Activated T-cell treated with anti-CD3 and anti-CD28 coated beads for 1 hour (primary cell): ENCODE measurements at places on chromosomes 4 and X.

GRCh38 chrX:131595120-131595519 lies 51.2 kb downstream of the OR13H1 start:
- DNase-seq = no peak

DNA sequence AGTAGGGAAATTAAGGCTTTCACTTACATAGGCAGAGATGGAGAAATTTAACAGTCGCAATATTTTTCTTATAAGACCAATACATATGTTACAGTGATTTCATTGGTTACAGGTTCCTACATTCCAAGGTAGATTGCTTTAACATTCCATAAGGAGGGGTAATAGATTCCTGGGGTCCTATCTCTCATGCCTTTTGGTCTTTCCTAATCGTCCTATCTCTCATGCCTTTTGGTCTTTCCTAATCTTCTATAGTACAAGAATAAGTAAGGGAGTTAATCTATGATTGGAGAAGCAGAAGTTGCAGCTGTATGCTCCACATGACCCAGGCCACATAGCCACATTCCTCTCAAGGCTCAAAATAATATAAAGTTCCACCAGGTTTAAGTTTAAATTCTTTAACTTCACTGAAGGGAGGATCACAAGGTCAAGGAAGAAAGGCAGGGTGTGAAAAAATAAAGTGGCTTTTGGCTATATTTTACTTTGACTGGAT lies 285.0 kb upstream of the BOD1L1 start:
- DNase-seq = no peak

- DNase-seq = no peak
These were observed 73.4 kb upstream of the EDNRA start for GRCh38 chr4:147407261-147408045.

GRCh38 chr4:104860238-104861123 lies 286.2 kb upstream of the TET2 start:
- DNase-seq = peak; percentile 4

- DNase-seq = no peak
These were observed 20.2 kb downstream of the PPA2 start for GRCh38 chr4:105453550-105454205.

- no peak for DNase-seq
These were observed 1015.1 kb downstream of the RPA4 start for GRCh38 chrX:97898798-97899197.

GRCh38 chr4:107388736-107389274 lies 331.2 kb downstream of the PAPSS1 start:
- DNase-seq = no peak

DNA sequence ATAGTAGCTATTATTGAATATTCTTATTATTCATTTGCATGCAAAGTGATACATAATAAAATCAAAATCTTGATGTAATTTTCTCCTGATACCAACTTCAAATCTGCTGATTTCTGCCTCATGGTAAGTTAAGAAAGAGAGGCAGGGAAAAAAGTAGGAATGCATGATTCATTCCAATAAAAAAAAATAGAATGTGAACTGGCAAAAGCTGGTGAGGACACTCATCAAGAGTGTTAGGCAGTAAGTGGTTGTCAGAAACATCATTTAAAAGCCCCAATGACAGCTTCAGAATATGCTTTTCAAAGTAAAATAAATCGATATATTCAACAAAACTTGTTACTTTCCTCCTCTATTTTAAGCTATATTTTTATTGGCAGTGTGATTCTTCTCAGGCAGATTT lies 979.1 kb downstream of the TECRL start:
- no peak for DNase-seq

GRCh38 chrX:108033890-108034289 lies 11.0 kb upstream of the VSIG1 start:
- DNase-seq = no peak

DNA sequence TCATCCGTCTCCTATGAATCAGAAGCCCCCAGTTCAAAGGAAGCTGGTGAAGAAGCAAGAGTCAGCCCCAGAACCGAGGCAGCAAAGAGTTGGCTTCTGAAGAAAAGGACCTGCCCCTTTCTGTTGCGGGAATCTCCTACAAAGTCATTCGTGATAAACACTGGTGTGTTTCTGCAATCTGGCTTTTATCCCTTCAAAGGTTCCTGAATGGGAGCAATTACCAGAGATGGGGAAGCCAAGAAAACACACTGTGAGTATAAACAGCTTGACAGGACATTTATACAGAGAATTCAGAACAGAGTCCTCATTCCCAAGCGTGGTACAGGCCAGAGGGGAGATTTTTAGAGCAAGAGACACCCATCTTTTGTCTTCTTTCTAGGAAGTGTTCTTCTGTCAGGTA lies 226.8 kb upstream of the LNX1 start:
- no peak for DNase-seq

DNA sequence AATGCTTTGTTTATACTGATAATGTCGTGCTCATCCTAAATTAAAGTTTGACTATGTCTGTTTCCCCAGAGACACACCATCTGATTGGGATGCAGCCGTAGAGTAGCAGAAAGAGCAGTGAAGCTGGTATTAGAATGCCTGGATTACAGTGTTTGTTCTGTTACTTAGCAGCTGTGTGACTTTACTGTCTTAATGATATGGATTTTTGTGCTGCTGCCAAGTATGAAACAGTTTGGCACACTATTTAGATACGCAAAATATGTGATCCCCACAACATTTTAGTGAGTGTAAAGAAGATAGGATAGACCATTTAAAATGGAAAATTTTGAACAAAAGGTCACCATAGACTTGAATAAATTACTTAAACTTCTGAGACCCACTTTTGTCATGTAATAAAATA lies 1.2 kb upstream of the CHIC1 start:
- no peak for DNase-seq

DNA sequence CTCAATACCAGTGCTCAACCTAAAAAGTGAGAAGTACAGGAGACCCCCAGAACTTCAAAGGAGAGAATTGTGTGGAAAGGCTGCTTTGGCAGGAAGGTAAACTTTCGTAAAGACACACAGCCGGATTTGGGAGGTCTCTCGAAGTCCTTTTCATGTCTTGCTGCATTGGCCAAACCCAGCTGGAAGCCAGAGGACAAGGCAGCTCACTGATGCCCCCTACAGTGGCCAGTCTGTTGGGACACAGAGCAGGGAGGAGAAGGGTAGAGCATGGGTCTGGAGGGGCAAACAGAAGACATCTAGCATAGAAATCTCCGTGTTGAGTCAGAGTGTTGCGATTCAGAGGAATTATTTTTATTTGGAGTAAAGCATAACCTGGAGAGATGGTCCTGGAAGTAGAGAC lies 198.9 kb downstream of the ANK2 start:
- no peak for DNase-seq

DNA sequence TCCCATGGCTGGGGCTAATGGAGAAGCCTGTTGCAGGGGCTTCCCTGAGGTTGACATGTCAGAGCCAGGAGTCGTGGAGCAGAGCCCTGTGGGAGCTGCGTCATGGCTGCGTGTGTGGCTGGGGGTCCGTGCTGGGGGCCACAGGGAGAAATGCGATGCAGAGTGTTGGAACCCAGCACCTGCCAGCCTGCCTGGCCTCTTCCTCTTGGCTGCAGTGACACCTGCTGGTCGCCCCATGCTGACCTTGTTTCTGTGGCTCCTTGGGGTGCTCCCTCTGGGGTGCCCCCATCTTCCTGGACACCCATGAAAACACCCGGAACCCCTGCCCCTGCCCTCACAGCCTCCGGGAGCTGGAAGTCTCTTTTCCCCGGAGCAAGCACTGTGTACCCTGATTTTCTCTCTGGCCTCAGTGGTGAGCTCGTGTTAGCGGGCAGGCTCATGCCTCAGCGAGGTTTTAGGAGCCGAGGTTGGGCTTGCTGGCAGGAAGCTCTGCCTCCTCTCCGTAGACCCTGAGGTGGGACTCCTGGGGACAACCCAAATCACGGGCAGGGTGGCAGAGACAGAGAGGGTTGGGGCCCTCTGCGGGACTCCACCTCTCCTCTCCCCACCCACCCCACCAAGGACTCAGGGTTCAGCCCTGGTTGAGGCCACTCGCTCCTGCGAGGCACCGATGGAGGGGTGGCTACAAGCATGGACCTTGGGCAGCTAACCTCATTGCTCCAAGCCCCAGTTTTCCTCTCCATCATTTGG lies 103.7 kb downstream of the SORCS2 start:
- no peak for DNase-seq

GRCh38 chrX:68994135-68994890 lies 165.5 kb downstream of the EFNB1 start:
- no peak for DNase-seq

GRCh38 chr4:4871573-4872313 lies 12.3 kb downstream of the MSX1 start:
- DNase-seq = no peak

DNA sequence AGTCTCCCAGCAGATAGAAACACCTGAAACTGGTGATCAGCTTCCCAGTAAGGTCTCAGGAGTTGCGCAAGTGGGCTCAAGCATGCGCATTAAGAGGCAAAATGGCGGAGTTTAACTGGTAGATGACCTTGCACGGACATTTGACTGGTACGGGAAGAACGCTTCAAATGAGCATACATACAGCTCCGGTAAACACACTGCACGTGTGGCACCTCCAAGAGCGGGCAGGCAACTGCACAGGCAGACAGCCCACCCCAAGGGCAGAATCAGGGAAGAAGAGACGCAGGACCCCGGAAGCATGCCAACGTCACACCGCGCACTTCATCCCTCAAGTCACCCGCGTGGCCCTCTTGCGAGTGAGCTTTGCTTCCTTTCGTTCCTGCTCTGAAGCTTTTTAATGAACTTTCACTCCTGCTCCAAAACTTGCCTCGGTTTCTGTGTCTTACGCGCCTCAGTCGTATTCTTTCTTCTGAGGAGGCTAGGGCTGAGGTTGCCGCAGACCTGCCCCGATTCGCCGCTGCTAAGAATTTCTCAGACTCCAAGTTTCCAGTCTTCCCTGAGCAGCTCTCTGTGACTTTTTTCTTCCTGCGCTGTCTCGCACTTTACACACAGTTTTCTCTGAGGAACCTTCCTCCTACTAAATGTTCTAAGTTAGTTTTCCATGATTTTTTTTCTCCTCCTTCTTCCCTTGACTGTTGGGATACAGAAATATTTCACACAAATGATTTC lies 180.7 kb upstream of the ZFP42 start:
- no peak for DNase-seq

GRCh38 chrX:65642914-65643491 lies 24.5 kb upstream of the MSN start:
- DNase-seq = no peak

- DNase-seq = no peak
These were observed 124.0 kb downstream of the PRKX start for GRCh38 chrX:3589474-3589873.

GRCh38 chr4:8274765-8275547 lies 5.4 kb downstream of the HTRA3 start:
- DNase-seq = no peak

GRCh38 chrX:19046343-19047215 lies 62.7 kb upstream of the PHKA2 start:
- DNase-seq = no peak

GRCh38 chr4:10159671-10160070 lies 43.1 kb upstream of the WDR1 start:
- DNase-seq = no peak

GRCh38 chrX:48848847-48849246 lies 13.4 kb upstream of the PCSK1N start:
- no peak for DNase-seq

DNA sequence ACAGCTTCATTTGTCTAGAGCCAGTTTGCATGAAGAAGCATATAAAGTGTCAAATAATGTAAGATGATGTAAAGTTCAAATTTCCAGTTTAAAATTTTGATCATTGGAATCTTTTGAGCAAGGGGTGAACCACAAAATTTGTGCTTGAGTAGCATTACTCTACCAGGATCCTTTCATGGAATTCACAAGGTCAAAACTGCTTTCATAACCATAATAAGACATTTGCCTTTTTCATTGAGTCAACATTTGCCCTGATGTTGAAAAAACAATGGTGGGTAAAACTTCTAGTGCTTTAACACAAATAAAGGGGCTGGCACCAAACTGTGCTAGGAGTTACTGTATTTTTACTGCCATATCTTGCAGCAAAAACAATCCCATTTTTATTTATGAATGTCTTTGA lies 142.2 kb downstream of the GLRA3 start:
- DNase-seq = no peak

DNA sequence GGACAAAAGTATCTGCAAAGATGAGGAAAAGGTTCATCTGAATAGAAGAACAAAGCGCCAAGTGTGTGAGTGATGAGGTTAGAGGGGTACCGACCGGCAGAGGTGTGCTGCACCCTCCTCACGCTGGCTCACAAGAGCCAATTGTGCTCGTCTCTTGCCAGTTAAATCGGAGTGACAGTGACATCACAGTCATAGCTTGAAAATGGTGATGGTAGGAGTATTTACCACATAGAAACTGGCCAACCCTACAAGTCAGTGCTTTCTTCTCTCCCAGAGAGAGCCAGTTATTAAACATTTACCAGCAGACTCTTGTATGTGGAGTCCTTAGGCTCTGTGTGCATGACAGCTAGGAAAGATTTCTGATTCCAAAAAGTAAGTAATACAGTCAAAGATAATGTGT lies 32.4 kb downstream of the CLDN22 start:
- no peak for DNase-seq

- DNase-seq = no peak
These were observed 279.3 kb upstream of the BMP3 start for GRCh38 chr4:80751200-80751599.

GRCh38 chr4:132669786-132670185 lies 479.3 kb upstream of the PCDH10 start:
- DNase-seq = no peak

GRCh38 chr4:183478926-183479325 lies 25.9 kb upstream of the ING2 start:
- DNase-seq = no peak

DNA sequence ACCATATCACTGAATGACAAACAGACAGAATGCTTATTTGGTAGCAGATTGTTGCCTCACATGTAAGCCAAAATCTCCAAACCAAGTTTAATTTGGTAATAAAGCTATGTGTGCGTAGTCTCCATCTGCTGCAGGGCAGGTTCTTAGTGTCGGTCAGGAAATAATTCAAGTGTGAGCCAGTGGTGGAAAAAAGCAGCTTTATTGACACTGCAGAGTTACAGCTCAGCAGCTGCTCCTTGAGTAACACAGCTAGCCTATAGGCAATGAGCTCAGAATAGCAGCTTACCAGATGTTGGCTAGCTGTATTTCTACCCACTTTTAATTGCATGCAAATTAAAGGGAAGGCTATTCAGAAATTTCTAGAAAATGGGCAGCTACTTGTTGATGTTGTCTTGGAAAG lies 757.8 kb upstream of the HS3ST1 start:
- no peak for DNase-seq

DNA sequence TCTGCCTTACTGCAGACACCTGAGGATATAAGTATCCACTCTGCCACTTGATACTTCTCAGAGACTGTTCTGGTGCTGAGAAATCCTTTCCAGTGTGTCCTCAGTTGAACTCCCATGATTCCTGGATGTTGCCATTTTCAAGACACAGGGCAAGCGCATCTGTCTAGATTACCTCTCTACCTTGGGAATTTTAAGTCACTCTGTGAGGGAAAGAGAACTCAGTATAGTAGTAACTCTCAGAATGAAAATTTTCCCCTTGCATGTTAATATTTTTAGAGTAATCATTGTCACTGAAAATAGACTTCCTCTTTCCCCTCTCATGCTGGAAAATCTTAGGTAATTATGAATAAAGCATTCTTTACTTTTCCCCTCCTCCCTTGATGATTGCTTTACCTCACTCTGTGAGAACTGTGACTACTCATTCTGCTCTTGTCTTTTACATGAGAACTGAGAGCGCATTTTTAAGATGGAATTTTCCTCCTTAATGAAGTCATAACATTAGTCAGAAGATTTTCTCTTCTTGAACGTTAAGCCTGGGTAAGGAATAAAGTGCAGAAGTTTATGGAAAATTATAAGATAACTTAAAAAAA lies 45.0 kb downstream of the TET2 start:
- no peak for DNase-seq

GRCh38 chrX:112837531-112837930 lies 3.1 kb downstream of the AMOT start:
- DNase-seq = no peak
